Suppressor macrophage treated with lipopolysaccharide for 4 hours (primary cell): ENCODE measurements at places on chromosomes 4 and X.
A peak's percentile ranks its signal among the peaks of the same experiment; 100 is the strongest.

DNA sequence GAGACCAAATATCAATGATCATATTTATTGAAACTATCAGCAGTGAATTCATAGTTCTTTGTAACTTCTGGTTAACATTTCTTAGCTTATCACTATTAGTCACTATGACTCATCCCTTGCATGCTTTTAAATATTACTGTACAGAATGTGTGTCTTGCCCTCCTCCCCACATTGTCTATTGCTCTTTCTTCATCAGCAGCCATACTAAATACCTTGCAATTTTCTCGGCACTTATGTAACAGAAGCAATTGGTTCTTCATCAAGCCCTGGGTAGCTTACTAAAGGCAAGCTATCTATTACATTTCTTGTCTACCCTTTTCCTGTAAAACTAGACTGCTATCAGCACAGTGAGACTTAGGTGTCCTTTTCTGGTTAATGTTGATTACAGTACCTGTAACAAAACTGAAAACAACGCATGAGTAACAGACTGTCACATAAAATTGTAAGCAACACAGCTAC lies 8.2 kb downstream of the KLHL4 start:
- DNase-seq, result no peak

DNA sequence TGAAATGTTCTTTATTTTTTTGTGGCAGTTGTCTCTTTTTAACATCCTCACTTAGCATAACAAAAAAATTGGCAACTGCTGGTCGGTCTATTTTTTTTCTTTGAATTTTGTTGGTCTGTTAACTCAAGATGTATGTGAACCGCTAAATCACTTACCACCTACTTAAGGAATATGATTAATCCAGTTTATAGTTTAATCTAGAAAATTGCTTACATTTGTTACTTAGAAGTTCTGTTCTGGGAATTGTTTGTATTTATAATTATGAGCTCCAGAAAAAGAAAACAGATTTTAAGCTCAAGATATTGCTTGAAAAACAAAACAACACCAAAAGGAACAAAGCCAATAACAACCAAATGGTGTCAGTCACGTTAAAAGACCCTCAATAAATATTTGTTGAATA lies 66.1 kb upstream of the KLHL13 start:
- DNase-seq, result no peak

DNA sequence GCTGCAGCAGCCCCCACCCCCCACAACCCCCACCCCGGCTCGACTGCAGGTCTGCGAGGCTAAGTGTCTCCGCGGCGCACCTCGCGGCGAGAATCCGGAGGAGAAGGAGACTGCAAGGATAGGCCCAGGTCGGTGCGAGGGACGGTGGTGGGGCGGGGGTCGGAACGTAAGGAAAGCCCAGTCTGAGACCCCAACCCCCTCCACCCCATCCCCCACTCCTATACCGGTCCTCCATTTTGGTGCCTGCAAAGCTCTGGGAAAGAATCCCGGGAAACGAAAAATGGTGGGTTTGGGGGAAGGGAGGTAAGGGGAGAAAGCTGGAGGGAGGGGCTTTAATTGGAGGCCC lies 614 bp downstream of the BEX3 start:
- no peak for DNase-seq

DNA sequence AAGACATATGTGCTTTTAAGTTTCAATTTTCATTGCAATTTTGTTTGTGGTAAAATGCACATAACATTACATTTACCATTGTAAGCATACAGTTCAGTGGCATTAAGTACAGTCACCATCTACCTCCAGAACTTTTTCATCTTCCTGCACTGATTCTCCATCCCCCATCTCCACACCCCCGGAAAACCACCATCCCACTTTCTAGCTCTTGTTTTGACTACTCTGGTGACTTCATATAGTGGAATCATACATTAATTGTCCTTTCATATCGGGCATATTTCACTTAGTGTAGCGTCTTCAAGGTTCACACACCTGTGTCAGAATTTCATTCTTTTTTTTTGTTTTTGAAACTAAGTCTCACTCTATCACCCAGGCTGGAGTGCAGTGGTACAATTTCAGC lies 143.5 kb downstream of the GPR143 start:
- DNase-seq, result no peak

- DNase-seq, result peak; percentile 63
These were observed 763.0 kb downstream of the DMD start for GRCh38 chrX:32448320-32448719.

GRCh38 chrX:74160358-74160757 lies 143.6 kb upstream of the ZCCHC13 start:
- no peak for DNase-seq

DNA sequence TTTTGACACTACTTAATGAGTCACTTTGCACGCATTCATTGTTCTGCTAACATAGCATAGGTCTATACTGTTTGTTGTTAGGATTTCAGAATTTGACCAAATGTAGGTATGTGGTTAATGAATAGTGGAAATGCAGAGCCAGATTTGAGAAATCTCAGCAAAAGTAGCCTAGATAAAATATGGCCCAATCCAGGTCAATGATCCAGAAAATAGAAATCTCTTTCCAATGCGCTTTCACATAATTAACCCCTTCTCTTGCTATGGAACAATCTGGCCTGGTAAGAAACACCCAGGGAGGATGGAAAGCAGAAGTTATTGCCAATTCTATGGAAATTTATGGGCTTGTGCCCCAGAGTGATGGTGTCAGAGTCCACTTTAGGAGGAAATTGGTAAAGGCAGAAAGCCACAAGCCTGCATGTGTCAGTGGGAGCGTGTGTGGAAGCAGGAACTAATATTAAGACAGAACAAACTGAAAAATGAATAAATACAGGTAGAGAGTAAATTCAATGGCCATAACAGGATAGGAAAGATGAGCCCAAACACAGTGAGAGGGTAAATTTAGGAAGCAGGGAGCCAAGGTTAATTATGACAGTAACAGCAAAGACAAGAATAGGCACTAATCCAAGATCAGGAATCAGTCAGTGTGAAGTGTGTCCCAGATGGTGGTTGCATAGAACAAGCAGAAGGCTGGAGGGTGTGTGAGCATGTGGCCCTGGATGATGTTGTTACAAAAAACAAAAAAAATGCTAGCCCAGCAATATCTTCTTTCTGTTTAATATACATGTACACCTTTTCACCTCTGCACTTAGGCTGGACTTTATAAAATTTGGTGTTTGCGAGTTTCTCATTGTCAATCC lies 102.9 kb downstream of the SYTL5 start:
- DNase-seq, result no peak

DNA sequence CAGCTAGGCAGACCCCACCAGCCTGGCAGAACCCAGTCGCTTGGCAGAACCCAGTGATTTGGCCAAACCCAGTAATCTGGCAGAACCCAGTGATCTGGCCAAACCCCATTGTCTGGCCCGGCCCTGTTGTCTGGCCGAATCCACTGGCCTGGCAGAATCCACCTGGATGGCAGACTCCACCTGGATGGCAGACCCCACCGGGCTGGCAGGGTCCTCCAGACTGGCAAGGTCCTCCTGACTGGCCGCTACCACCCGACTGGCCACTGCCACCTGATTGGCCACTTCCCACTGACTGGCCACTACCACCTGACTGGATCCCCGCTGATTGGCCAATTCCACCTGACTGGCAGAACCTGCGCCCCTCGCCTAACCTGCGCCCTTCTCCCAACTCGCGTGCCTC lies 3.2 kb downstream of the MAGED1 start:
- DNase-seq, result no peak

- no peak for DNase-seq
These were observed 649 bp upstream of the VBP1 start for GRCh38 chrX:155215443-155216178.

DNA sequence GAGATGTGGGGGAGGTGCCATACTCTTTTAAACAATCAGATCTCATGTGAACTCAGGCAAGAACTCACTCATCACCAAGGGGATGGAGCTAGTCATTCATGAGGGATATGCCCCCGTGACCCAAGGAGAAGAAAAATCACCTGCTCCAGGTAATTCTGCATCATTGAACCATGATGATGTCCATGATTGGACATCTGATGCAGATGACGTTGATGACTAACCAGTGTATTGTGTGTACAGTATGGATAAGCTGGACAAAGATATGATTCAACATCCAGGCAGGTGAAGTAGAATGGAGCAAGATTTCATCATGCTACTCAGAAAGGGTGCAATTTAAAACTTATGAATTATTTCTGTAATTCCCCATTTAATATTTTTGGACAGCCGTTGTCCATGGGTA lies 286.4 kb upstream of the SMIM31 start:
- DNase-seq, result no peak

- no peak for DNase-seq
These were observed 54.9 kb downstream of the LINC00632 start for GRCh38 chrX:140764401-140764919.

- peak; percentile 43 for DNase-seq
These were observed at the start of gene BEX5 for GRCh38 chrX:102155806-102156179. Gene BEX5 (minus strand): TSS chrX:102155977. CDS start chrX:102154265, 1,712 bp downstream.

GRCh38 chr4:10183462-10183861 lies 66.9 kb upstream of the WDR1 start:
- DNase-seq, result no peak

DNA sequence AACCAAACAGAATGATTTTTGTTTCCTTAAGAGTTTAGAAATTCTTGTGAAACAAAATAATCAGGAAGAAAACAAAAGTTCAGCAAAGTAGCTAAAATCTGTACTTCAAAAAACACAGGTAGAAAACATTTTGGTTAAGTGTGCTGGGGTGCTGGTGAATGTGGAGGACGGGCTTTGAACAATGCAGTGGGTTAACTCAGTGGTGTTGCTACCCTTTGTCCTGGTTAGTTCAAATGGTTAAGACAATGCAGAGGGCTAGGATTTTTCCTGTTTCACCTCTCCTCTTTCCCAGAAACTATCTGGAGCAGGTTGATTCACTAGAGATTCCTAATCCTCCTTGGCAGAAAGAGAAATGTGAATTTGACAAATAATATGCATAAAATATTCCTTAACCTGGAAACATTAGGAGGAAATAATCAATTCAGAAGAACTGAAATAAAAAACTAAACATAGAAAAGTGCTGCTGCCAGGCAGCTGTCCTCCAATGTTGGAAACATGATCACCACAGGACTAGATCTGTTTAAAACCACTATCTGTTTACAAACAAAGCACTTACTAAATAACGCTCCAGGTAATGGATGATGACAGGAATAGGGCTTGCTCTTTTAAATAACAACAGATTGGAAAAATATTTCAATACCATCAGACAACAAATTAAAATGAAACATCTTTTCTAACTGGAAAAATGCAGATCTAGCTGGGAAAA lies 148.9 kb downstream of the MAML3 start:
- DNase-seq, result no peak

- DNase-seq, result no peak
These were observed 20.6 kb downstream of the ATP10D start for GRCh38 chr4:47505666-47506065.

GRCh38 chrX:154114652-154115051 lies 17.1 kb upstream of the MECP2 start:
- no peak for DNase-seq

DNA sequence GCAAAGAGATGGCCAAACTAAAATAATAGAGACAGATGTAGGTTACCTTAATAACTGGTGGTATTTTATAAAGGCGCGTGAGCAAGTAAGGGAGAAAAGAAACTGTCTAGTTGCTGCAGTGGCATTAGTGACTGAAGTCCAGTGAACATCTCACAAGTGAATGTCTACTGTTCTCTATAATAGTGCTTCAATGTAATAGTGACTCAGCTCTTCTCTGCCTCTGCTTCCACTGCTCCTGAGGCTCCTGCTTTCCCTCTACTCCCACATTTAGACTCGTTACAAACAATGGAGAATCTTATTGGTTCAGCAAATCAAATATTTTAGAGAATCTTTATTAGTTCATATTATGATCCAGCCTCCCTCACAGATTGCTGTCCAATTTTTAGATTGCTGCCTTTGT lies 779.1 kb upstream of the HTR2C start:
- no peak for DNase-seq

GRCh38 chrX:134364711-134365110 lies 95.3 kb upstream of the HPRT1 start:
- DNase-seq, result no peak

DNA sequence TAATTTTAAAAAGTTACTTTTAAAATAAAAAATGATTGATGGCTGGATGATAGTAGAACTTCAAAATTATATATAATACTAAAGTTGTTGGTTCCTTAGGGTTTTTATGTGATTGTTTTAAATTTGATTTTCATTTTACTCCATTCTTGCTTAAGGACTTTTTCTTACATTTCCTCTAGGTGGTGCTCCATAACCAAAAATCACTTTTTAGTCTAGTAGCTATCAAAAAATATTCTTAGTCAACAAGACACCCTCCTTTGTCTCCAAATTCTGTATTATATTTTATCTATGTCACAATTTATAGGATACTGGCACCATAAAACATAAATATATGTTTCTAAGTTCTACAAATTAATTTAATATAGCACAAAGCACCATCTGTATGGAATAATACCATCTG lies 67.2 kb upstream of the BRWD3 start:
- DNase-seq, result peak; percentile 34

DNA sequence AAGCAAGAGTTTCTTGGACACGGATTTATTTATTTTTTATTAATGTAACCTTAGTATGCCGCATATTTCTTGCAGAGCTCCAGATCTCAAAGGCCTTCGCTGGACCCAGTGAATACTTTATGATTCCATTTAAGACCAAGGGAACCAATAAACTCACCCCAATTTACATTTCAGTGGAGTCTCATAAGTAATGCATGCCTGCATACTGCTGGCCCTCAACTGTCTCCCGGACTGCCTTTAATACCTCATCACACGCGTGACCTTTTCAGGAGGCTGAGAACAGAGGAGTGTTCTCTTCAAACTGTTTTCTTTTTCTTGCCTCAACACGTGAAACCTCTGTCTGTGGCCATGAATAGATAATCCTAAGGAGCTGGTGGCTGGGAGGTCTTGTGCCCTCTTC lies 240.9 kb downstream of the STIM2 start:
- DNase-seq, result no peak

GRCh38 chrX:45186643-45187026 lies 14.0 kb downstream of the DIPK2B start:
- DNase-seq, result no peak

DNA sequence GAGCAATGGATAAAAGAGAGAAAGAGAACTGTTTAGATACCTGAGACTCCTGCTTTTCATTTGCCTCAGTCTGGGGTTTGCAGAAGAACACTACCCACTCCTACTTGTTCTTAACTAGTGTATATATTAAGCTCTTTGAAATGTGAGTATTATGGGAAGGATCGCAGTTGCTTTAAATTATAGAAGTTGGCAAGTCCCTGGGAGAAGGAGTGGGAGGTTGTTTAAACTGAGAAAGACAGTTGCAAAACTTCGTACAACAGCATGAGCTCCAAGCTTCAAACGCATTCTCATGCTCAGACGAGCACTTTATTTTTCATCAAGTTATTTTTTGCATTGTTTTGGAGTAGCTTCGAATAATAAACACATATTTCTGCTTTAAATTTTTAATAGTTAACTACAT lies 88.1 kb upstream of the C1QTNF7 start:
- DNase-seq, result no peak
